ENCODE measurements at places on chromosomes 7 and 10. TPM values are rescaled to one million over a fixed set of nuclear protein-coding genes. Genes with fewer than 3 reads are reported as not detected.

Gene RADIL
- not detected for total RNA-seq

DNA sequence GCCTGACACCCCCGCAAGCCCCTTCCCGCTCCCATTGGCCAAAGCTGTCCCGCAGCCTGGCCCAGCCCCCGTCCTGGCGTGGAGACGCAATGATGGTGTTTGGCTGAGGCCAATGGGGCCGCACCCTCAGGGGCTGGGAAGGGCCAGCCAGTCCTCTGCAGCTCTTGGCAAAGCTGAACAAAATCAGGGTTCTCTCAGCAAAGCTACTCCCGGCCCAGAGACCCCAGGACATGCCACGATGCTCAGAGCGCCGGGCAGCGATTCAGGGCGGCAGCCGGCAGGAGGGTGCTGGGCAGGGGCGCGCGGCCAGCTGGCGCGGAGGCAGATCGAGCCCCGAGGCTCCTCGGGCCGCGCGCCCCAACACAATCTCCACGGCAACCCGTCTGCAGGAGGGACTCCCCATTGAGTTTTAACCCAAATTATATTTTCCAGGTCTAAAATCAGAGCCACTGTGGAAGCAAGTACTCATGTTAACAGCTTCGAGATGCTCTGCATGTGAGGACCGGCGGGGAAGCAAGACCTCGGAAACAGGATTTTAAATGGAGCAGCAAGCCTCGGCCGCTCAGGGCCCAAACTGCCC lies 8.8 kb upstream of the CNPY1 start:
- H3K27me3 ChIP-seq = no peaks in the 10 kb centered on the region
- H3K4me1 ChIP-seq = no peaks in the 10 kb centered on the region
- H3K27ac ChIP-seq = no peak overlapping the region
- no peak for DNase-seq
- no peaks in the 10 kb centered on the region for H3K36me3 ChIP-seq

DNA sequence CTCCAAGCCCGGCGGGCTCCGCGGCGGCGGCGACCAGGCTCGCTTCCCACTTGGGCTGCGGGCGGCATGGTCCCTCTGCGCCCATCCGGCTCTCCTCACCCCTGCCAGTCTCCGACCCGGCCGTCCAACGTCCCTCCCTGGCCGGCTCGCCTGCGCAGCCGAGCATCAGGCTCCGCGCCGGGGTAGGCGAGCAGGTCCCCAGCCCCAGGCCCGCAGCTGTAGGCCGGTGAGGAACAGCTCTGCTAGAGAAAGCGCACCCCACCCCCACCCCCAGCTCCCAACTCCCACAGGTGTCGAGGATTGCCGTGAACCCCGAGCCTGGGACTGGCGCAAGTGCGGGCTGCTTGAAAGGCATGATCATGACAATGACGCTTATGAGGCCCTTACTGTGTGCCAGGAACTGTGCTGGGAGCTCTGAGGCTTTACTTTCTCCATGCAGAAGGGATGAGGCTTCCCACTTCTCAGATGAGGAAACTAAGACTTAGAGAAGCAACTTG lies 20.8 kb upstream of the PAX2 start:
- no peak overlapping the region for H3K4me3 ChIP-seq
- H3K27me3 ChIP-seq = peaks cover 43% of the 10 kb centered on the region

Gene GPC2
- 0.65 TPM for total RNA-seq

- H3K4me3 ChIP-seq = no peak overlapping the region
- no peak overlapping the region for H3K27ac ChIP-seq
- peaks cover 84% of the 10 kb centered on the region for H3K36me3 ChIP-seq
- DNase-seq = no peak
- H3K4me1 ChIP-seq = no peaks in the 10 kb centered on the region
Observed at GRCh38 chr7:139597028-139597427, 73.5 kb downstream of the CLEC2L start.

Gene PDE1C
- total RNA-seq = 0.14 TPM

DNA sequence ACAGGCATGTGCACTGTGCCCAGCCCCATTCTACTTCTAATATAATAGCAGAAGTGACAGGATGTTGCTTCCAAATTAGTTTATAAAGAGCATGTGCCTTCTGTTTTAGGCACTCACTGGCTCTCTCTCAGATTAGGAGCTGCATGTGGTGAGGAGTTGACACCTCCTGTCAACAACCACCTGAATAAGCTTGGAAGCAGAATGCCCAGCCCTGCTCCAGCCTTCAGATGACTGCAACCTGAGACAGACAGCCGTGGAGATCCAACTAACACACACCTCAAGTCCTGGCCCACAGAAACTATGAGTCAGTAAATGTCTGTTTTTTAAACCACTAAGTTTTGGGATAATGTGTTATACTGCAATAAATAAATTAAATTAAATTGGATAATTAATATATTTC lies 54.5 kb downstream of the PARD3 start:
- H3K4me3 ChIP-seq = no peak overlapping the region
- H3K4me1 ChIP-seq = peaks cover 40% of the 10 kb centered on the region
- H3K36me3 ChIP-seq = peaks cover 16% of the 10 kb centered on the region
- peak overlapping the region; percentile 79 for H3K27ac ChIP-seq
- H3K27me3 ChIP-seq = no peaks in the 10 kb centered on the region

Gene ZKSCAN5
- 13.6 TPM for total RNA-seq

Gene AEBP1
- total RNA-seq = not detected

Gene INPP5F
- 10.3 TPM for total RNA-seq

Gene TFPI2
- total RNA-seq = not detected

DNA sequence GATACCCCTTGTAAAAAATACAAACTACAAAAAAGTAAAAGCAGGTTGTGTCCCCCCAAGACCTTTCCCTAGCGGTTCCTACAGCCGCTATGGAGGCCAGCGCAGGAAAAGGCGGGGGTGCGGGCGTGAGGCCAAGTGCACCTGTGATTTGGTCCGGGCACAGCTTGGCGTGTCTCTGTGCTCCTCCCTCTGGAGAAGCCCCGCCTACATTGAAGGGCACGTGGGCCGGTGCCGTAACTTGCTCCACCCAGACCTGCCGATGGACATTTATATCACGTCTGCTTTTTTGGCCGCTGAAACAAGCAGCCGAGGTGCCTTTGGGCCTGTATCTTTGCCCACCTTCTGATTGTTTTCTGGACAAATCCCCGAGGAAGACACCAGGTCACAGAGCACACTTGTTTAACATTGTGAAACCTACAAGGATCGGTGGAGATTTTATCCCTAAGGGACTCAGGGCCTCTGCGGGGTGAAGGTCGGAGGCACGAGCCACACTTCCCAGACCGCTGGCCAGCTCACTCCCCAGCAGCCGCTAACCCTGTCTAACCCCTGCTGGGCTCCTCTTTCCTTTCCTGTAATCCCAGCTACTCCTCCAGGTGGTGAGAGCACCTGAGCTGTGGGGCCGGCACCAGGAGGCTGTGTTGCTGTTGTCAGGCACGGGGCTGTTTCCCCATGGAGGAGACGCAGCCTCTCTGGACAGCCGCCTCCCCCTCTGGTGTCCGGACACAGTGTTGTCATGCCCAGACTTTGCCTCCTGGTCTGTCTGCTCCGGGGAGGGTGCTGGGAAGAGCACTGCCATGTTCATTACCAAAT lies 18.8 kb upstream of the INPP5A start:
- no peaks in the 10 kb centered on the region for H3K27me3 ChIP-seq
- no peaks in the 10 kb centered on the region for H3K4me1 ChIP-seq
- H3K27ac ChIP-seq = no peak overlapping the region
- DNase-seq = no peak
- H3K4me3 ChIP-seq = no peak overlapping the region
- no peaks in the 10 kb centered on the region for H3K36me3 ChIP-seq

- H3K4me1 ChIP-seq = peaks cover 19% of the 10 kb centered on the region
- peak; percentile 74 for DNase-seq
- H3K27me3 ChIP-seq = no peaks in the 10 kb centered on the region
- H3K36me3 ChIP-seq = no peaks in the 10 kb centered on the region
Observed at GRCh38 chr10:17910125-17910789, 41.5 kb upstream of the SLC39A12 start.

- H3K4me1 ChIP-seq = peaks cover 22% of the 10 kb centered on the region
- H3K27ac ChIP-seq = no peak overlapping the region
- H3K27me3 ChIP-seq = peaks cover under 1% of the 10 kb centered on the region
- no peaks in the 10 kb centered on the region for H3K36me3 ChIP-seq
- H3K4me3 ChIP-seq = no peak overlapping the region
Observed at GRCh38 chr10:43262902-43263466, 3.9 kb downstream of the RASGEF1A start.

Gene JAKMIP3
- not detected for total RNA-seq

DNA sequence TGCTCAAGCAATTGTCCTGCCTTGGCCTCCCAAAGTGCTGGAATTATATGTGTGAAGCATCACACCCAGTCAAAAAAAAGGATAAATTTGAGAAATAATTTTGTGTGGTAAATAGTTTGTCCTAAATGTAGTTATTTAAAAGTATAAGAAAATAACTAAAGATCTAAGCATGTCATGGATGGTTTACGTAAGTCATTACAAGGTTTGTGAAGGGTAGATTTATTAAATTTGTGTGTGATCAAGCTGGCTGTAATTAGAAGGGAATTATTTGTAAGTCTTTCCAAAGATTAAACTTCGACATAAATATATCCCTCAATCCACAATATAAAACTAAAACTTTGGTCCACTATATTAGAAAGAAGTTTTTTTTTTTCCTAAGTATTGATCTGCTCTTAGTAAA lies 28.6 kb downstream of the ORC5 start:
- H3K27me3 ChIP-seq = no peaks in the 10 kb centered on the region
- no peaks in the 10 kb centered on the region for H3K4me1 ChIP-seq
- no peak overlapping the region for H3K4me3 ChIP-seq
- peaks cover 56% of the 10 kb centered on the region for H3K36me3 ChIP-seq
- DNase-seq = peak; percentile 6

DNA sequence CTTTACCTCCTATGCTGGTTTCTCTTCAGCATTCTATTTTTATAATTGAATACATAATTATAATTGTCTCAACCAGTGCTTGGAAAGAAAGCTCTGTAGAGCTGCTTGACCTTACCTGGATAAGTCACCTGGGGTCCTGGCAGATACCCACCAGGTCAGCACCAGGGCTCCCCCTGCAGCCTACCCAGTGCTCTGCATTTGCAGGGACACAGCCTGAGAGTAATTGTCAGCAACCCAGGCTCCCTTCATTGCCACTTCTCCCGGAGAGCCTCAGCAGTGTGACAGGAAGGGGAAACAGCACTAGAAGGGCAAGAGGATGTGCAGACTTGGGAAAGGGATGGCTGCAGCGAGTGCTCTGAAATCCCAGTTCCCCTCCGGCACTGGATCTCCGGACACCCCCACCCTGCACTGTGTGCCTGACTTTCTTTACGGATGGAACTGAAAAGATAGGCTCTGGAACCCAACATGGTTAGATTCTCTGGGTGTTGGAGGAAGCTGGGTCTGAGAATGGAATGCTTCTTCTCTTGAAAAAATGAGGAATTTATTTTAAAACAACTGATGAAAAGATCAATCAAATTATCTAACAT lies 11.4 kb upstream of the PAX4 start:
- H3K4me3 ChIP-seq = no peak overlapping the region
- DNase-seq = peak; percentile 35
- H3K4me1 ChIP-seq = no peaks in the 10 kb centered on the region

DNA sequence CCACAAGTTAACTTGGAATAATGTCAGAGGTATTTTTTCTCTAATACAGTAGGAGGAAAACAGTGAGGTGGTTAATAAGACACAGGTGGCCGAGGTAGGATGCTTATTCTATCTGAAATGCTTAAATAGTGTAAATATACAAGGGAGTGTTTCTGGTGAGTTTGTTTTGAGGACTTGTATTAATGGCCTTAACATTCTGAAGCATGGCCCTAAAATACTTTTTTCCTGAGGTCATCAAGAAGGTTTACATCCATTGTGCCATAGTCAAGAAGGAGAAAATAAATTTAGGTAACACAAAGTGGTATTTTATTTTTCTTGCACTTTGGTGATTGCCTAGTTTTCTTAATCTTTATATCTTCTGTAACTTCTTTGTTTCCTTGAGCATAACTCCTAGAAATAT lies 18.8 kb downstream of the GNAI1 start:
- H3K36me3 ChIP-seq = no peaks in the 10 kb centered on the region
- H3K27me3 ChIP-seq = no peaks in the 10 kb centered on the region
- no peak for DNase-seq
- no peak overlapping the region for H3K4me3 ChIP-seq
- peaks cover 29% of the 10 kb centered on the region for H3K4me1 ChIP-seq

- H3K4me3 ChIP-seq = no peak overlapping the region
- no peaks in the 10 kb centered on the region for H3K27me3 ChIP-seq
- DNase-seq = no peak
- no peak overlapping the region for H3K27ac ChIP-seq
- peaks cover 2% of the 10 kb centered on the region for H3K36me3 ChIP-seq
Observed at GRCh38 chr10:132301371-132302330, 6.1 kb downstream of the STK32C start.

- H3K36me3 ChIP-seq = no peaks in the 10 kb centered on the region
- DNase-seq = no peak
- no peak overlapping the region for H3K4me3 ChIP-seq
- H3K27me3 ChIP-seq = peaks cover 98% of the 10 kb centered on the region
- no peaks in the 10 kb centered on the region for H3K4me1 ChIP-seq
Observed at GRCh38 chr7:50353894-50354595, 49.5 kb downstream of the IKZF1 start.

Gene C10orf53
- not detected for total RNA-seq

DNA sequence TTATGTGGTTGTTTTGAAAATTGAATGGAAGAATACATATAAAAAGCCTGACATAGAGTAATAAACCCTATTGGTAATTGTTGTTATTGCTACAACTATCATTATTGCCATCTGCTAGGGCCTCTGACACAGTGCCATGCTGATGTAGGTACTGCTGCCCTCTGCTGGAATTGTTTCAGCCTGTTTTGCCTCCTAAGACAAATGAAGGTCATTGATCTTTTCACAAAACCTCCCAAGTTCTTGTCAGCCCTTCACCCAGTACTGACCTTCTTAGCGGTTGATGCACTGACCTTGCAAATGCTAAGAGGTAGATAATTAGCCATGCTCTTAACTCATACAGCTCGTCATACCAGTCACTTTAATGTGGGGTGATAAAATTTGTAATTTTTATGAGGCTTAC lies 975.2 kb downstream of the SORCS1 start:
- peak; percentile 64 for DNase-seq
- no peak overlapping the region for H3K4me3 ChIP-seq
- no peaks in the 10 kb centered on the region for H3K27me3 ChIP-seq
- H3K4me1 ChIP-seq = peaks cover 13% of the 10 kb centered on the region
- H3K36me3 ChIP-seq = no peaks in the 10 kb centered on the region
- H3K27ac ChIP-seq = no peak overlapping the region

DNA sequence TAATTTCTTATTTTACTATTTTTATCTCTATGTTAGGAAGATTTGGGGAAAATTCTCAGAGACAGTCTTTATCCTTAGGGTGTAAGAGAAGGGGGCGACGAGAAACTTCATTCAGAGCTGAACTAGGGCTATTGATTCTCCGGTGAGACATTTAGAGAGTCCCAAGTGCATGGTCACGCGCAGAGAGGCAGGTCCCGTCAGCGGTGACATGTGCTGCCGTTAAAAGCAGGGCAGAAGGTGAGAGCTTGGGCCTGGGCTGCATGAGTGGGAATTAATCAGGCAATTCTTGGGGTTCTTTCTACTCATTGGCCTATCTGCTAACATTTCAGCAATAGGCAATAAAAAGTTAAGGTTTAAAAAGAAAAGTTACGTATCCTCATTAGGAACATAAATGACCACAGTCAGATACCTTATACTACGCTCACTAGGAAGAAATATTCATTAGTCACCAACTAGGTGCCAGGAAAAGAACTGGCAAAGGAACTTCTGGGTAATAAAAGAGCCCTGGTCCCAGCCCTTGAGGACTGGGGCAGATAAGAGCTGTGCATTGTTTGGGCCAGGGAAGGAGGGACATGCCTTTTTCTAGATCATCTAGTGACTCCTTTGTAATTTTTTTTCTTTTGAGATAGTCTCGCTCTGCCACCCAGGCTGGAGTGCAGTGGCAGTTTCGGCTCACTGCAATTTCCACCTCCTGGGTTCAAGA lies 21.2 kb downstream of the PRKCQ start:
- H3K36me3 ChIP-seq = no peaks in the 10 kb centered on the region
- peaks cover 17% of the 10 kb centered on the region for H3K27me3 ChIP-seq
- DNase-seq = no peak
- no peak overlapping the region for H3K4me3 ChIP-seq
